NCI-H1930 (cell line): ENCODE measurements at places on chromosomes 6 and 20.

GRCh38 chr6:155319902-155320301, 5.6 kb upstream of the TFB1M start:
- DNase-seq = no peak

DNA sequence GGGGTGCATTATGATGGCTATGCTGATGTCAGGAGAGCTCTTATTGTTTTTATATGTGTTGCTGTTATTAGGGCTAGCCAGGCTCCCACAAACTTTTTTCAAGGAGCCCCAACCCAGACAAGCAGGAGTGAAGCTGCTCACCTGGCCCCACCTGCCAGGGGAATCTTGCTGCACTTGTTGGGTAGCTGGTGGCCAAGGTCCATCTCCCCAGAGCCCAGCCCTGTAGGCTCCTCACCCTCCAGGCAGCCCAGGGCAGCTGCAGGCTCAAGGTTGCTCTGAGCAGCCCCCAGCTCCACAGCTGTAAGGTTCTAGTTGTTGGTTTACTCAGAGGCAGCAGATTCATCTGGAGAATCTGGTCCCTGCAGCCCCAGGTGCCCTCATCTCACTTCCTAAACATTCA, 46.8 kb upstream of the SIRPA start:
- DNase-seq = no peak

GRCh38 chr6:54076159-54076789, 35.0 kb upstream of the MLIP start:
- no peak for DNase-seq

DNA sequence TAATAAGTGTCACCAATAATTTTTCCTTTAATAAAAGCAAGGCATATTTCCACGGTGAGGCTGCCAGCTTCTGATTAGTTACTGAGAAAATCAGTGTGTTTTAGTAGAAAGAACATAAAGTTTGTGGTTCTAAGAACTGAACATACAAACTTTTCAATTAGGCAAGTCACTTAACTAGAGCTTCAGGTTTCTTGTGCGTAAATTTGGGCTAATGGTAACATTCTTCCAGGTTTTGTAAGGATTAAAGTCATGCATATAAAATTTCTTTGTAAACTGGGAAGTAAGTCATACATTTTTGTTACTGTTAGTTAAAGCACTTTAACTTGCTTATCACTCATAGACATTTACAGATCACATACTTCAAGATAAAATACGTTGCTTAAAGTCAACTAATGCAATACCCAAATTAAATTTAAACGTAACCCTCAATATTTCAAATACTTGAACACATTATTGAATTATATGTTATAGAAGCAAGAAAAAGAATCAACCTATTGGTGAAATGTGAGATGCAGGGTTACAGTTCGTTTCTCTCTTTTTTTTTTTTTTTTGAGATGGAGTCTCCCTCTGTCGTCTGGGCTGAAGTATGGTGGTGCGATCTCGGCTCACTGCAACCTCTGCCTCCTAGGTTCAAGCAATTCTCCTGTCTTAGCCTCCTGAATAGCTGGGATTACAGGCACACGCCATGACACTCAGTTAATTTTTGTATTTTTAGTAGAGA, 327.3 kb upstream of the NOX3 start:
- no peak for DNase-seq

- DNase-seq = no peak
Measured at GRCh38 chr6:11324453-11325015, 92.1 kb upstream of the NEDD9 start.

DNA sequence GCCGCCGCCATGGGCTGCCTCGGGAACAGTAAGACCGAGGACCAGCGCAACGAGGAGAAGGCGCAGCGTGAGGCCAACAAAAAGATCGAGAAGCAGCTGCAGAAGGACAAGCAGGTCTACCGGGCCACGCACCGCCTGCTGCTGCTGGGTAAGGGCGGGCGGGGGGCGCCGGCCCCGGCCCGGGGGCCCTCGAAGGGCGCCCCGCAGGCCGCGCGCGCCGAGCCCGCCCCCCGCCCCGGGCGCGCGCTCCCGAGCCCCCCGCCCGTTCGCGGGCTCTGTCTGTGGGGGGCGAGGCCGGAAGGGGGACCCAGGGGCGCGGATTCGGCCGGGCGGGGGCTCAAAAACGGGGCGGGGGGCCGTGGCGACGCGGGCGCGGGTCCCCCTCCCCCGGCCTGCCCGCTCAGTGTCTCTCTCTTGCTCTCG, 39.2 kb downstream of the GNAS start:
- peak; percentile 55 for DNase-seq

- DNase-seq = no peak
Measured at GRCh38 chr6:74213995-74214394, 518.0 kb downstream of the CD109 start.

- no peak for DNase-seq
Measured at GRCh38 chr20:35431621-35432429, 6.2 kb downstream of the GDF5 start.

GRCh38 chr20:50467718-50468356, 42.3 kb upstream of the PTPN1 start:
- DNase-seq = no peak

- DNase-seq = no peak
Measured at GRCh38 chr6:4611429-4612129, 164.6 kb upstream of the CDYL start.

DNA sequence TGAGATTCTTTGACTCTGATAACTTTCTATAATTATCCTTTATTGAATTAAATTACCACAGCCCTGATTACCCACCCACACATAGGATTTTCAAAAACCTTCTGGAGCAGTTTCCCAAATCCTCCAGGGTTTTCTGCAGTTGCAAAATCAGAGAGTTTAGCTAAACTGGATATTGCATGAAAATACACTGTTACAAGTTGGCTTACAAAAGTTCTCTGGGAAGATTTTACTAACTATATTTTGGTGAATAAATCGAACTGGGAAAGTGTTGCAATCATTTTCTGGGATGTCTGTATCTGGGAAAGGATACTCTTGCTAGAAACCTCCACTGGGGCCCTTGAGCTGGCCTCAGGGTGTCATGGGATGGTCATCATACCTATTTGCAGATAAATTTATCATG, 97.6 kb upstream of the STMND1 start:
- no peak for DNase-seq

DNA sequence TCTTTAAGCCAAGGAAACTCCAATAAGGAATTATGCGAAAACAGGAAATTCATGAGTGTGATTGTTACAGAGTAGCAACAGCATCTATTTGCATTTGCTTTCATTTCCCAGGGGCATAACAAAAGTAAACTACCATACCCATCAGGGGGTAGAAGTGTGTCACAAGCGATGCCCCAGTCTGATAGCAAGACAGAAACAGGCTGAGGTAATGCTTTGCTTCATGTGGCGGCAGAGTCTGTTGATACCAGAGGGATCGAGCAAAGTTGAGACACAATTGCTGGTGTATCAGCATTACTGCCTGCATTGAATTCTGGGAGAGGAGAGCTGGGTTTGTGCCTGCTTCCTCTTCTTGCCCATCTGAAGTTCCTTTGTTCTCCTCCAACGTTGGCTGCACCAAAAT, 51.2 kb upstream of the LYRM2 start:
- no peak for DNase-seq

GRCh38 chr6:18101873-18102272, 20.6 kb downstream of the NHLRC1 start:
- DNase-seq = no peak

GRCh38 chr6:149008741-149009140, 261.9 kb downstream of the UST start:
- no peak for DNase-seq

GRCh38 chr6:41733707-41734665, 1.4 kb downstream of the TFEB start:
- peak; percentile 35 for DNase-seq

DNA sequence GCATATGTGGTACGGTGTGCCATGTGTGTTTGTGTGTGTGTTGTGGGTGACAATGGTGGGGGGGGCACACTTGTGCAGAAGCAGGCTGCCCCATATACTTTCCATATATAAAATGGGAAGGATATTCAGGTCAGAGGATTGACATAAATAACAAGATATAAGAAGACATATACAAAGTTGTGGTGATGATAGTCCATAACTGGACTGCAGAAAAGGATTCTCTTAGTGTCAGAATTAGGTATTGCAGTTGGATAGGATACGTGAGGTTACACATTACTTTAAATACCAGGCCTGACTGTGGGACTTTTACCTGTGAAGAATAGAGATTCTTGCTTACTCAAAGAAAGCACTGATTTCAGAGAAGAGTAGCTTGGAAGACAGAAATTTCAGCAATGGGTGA, 1260.3 kb downstream of the EPHA7 start:
- DNase-seq = no peak

DNA sequence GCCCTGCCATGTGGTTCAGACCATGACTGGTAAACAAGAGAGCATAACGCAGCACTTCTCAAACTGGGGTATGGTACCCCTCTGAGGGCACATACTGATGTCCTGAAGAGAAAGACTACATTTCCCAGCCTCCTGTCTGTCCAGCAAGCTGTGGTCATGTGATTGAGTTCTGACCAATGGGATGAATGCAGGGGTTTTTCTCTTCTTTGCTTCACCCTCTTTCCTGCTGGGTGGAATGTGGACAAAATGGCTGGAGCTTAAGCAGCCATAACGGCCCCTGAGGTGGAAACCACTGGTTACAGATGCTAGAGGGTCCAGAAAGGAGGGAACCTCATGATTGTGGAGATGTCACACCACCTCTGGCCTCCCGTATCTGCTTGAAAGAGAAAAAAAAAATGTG, 19.4 kb upstream of the KCNB1 start:
- no peak for DNase-seq

- DNase-seq = no peak
Measured at GRCh38 chr6:126873351-126873750, 245.1 kb upstream of the RSPO3 start.

GRCh38 chr6:44641344-44642031, 254.0 kb downstream of the CDC5L start:
- DNase-seq = no peak
